Stimulated activated CD8-positive, alpha-beta memory T cell treated with anti-CD3 and anti-CD28 coated beads, Interleukin-7, amount 100 ng/mL, for 1 hour (primary cell): ENCODE measurements at places on chromosomes 3 and 15.

DNA sequence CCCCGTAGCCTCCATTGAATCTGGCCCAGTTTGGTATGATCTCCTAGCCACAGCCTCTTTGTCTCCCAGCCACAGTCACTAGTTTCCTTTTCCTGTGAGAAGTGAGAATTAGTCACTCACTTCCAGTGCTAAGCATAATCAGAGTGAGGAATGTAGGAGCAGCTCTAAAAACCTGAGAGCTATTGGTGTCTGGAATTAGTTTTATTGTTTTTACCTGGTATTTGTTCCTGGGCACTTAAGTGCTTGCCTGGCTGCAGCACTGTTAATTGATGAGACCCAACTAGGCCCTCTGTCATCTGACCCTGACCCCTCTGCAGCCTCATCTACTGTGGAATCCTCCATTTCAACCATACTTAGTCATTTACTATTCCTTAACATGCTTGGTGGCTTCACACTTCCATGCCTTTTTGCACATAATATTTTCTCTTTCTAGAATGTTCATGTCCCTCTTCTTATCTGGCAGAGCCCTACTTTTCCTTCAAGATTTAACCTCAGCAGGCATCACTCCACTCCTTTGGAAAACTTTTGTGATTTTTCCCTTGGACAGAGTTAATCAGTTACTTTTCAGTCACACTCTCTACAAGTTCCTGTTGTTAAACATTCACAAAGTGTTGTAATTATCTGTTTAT lies 48.8 kb downstream of the PDE8A start:
- DNase-seq, result no peak

DNA sequence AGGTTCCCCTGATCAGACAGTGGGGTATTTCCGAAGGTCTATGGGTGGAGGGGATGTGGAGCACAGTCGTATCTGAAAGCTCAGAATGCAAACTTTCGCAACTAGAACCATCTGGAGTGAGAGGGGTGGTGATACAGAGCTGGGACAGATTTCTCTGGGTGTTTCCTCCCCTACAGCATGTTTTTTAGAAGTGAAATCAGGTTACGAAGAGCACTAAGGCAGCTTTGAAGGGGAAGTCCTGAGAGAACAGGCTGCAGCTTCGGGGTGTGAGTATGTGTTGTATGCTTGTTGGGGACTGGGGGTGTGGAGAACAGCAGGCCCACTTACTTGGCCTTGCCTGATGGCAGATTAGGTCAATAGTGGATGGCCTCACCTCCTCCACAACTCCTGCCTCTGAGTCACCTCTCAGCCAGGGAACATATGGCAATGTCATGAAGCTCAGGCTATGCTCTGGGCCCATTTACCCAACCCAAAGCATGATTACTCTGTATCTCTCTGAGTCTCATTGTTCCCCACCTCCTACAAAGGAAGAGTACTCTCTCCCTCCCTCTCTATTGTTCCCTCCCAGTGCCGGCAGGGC lies 107.2 kb upstream of the RASGRP1 start:
- no peak for DNase-seq

DNA sequence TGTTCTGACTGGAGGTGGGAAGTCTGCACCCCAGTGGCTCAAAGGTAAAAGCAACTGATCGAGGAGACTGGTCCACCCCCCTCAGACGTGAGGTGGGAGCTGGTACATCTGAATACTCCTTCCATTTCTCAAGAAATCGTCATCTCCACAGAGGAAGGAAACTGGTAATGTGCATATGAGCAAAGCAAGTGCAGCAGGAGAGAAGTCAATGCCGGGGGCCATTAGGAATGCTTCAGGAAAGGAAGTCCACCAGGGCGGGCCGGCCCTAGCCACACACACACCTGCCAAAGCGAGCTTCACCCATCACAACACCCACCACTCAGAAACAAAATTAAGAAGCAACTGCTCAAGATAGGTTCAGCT lies 8.5 kb downstream of the TBC1D2B start:
- no peak for DNase-seq

- DNase-seq, result no peak
Observed at GRCh38 chr3:86961297-86961696, 29.7 kb downstream of the VGLL3 start.

- DNase-seq, result no peak
Observed at GRCh38 chr3:105867712-105868430, 941 bp downstream of the CBLB start.

DNA sequence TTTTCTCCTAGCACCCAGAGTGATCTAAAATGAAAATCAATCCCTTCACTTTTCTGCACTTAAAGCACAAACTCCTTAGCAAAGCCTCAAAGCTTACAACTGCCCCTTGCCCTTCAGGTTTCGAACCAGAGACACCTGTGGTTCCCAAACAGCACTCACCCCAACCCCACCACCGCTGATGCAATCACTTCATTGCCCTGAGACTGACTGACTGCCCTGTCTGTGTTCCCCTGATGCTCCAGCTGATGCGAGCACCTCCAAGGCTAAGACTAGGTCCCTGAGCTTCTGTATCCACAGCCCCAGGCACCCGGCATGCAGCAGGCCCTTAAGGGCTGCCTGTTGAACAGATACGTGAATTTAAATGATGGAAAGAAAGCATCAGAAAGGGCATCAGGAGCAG lies 127.3 kb downstream of the ZNF621 start:
- no peak for DNase-seq

DNA sequence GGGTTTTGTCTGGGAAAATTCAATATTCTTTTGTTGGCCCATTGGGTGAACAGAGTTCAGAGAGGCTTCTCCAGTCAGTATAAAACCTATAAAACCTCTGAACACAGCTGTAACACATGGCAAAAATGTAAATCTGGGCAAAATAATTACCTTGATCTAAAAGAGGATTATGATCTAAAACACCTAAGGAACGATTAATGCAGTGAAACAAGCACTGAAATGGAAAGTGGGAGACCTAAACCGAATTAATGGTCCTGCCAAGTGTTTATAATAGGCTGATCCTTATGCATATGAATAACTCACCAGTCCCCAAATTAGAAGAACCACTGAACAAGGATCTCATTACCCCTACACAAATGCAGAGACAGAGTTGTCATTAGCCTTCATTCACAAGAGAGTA lies 32.6 kb downstream of the AVEN start:
- no peak for DNase-seq

- DNase-seq, result no peak
Observed at GRCh38 chr3:81789691-81790090, 28.2 kb upstream of the GBE1 start.

GRCh38 chr3:184144505-184144904 lies 9.3 kb downstream of the EIF2B5 start:
- DNase-seq, result no peak

DNA sequence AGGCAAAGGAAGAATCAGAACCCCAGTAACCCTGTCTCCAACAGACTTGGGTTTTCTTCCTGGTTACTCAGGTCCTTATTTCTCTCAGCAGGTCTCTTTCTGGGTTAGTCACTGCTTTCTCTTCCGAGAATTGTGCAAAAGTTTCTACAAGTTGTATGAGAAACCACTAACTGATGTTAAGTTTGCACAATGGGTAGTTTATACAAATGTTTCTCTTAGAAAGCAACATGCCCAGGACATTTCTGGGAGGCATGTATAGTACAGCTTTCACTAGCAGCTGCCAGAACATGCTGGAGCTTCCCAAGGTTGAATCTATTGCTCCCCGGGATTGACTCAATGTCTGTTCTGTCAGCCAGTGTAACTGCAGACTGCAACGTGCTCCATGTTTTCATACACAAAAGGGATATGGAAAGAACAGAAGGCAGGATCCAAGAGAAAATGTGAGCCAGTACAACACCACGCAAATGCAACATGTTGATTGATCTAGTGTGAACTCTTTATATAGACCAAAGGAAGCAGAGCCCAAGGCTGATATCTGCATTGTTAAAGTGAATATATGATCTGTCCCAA lies 887.8 kb downstream of the MCTP2 start:
- no peak for DNase-seq

- DNase-seq, result no peak
Observed at GRCh38 chr3:191376516-191377141, 46.3 kb upstream of the UTS2B start.

DNA sequence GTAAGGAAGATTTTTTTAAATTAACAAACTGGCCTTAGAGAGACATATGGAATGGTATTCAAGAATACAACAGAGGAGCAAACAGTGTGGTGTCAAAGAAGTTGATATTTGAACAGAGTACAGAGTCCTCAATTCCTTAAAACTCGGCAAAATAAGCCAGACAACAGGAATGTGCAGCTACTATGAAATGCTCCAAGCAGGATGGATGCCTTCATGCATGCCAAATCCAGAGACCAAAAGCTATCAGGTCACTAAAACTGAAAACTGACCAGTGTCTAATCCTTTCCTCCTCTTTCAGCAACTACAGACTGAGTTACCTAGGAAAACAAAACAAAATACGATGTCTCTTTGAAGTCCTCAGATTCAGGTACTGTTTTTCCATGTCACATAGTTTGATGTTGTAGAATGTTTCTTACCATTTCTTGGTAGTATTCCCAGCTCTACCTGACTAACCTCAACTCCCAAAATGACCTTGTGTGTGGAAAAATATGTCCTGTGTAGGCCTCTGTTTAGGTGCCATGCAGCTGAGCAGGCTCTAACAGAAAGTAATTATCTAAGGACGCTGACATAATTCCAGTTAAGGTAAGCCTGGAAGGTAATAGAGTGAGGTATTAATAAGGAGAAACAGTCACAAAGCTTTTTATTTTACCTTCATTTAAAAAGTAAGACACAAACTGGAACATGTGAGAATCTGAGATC lies 46.9 kb downstream of the TBL1XR1 start:
- DNase-seq, result no peak

- DNase-seq, result no peak
Observed at GRCh38 chr15:83775738-83776137, 121.8 kb downstream of the ADAMTSL3 start.

- DNase-seq, result no peak
Observed at GRCh38 chr3:76700323-76700722, 339.6 kb upstream of the ROBO2 start.

- no peak for DNase-seq
Observed at GRCh38 chr3:191414286-191414685, 46.7 kb upstream of the PYDC2 start.

DNA sequence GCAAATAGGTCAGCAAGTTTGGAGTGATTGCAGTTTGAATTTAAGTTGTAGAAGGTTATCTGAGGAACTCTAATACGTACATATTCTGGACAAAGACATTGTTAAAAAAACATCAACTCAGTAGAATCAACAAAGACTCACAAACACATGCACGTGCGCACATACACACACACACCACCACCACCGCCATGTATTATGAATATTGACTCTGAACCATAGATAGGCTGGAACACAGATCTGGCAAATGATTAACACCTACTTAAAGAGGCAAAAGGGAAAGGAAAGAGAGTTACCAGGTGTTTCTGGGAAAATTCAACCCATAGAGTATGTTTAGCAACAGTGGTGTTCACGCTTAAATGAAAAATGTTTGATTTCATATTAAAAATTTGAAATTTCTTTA lies 334.2 kb upstream of the ALCAM start:
- DNase-seq, result no peak

DNA sequence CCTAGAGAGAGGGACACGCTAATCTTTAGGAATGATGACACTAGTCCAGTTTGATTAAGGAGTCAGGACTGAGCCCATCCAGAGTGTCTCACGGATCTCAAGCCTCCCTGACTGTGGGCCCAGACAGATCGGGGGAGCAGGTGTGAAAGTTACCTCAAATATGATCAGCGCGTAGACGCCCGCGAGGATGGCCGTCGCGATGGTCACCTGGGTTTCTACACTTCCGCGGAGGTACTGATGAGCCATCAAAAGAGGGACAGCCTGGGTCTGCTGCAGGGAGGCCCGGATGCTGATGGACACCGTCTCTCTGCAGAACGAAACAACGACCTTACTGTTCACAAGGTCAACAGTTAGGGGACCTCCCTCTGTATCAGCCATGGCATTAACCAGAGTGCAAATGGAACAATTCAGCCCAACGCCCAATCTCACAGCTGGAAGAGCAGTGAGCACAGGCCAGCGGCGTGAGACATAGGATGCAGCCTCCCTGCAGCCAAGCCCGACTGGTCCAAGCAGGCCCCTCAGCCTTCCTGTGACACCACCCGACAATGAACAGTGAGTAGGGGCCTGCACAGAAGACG lies 84.4 kb downstream of the OCA2 start:
- DNase-seq, result no peak

- DNase-seq, result peak; percentile 11
Observed at GRCh38 chr3:57078344-57078634, 17.8 kb downstream of the SPATA12 start.

GRCh38 chr15:75380773-75381172 lies 12.4 kb upstream of the MAN2C1 start:
- DNase-seq, result no peak

DNA sequence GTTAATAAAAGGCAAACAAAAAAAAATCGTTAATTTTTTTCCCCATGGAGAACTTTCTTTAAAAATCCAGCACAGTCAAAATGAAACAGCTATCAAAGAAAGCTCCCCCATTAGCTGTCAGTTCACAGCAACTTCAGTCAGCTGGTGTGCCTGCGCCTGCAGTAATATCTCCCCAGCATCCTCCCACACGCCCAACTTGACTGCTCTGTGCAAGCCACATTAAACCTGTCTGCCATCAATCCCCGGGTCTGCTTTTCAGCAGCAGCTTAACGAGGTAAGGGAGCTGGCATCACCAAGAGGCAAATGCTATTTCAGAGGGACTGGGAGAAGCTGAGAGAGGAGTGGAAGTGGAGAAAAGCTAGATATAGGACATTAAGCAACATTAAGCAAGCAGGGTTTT lies 337.5 kb downstream of the GAP43 start:
- no peak for DNase-seq

- no peak for DNase-seq
Observed at GRCh38 chr3:128591738-128592426, 58.7 kb downstream of the RPN1 start.
